Uterus (tissue), 4 donors: ENCODE measurements at places on chromosomes 3 and 15. TPM values are rescaled to one million over a fixed set of nuclear protein-coding genes. Genes with fewer than 3 reads are reported as not detected.

CELSR3 gene
- total RNA-seq: not detected

WNT7A gene
- 0.21 TPM for total RNA-seq

FBXL2 gene
- total RNA-seq: 24.3 TPM

SLC6A20 gene
- not detected for total RNA-seq

DPPA4 gene
- total RNA-seq: not detected

CFAP91 gene
- total RNA-seq: 26.1 TPM

GANC gene
- total RNA-seq: 48.9 TPM

GASK1A gene
- 57.1 TPM for total RNA-seq

CCDC50 gene
- 88.8 TPM for total RNA-seq

CLDN18 gene
- total RNA-seq: not detected

CHRFAM7A gene
- 8.9 TPM for total RNA-seq

SLC6A11 gene
- total RNA-seq: 1.4 TPM

ROPN1 gene
- not detected for total RNA-seq

RPL29 gene
- total RNA-seq: 2,362 TPM

GPR149 gene
- total RNA-seq: not detected

BMF gene
- total RNA-seq: 7.1 TPM

ZNF619 gene
- 11.9 TPM for total RNA-seq

IL17RE gene
- 8.5 TPM for total RNA-seq

LMOD3 gene
- total RNA-seq: not detected

TRANK1 gene
- 25.3 TPM for total RNA-seq

PARL gene
- total RNA-seq: 35.4 TPM

TMEM202 gene
- not detected for total RNA-seq

ANKUB1 gene
- not detected for total RNA-seq

SPG21 gene
- total RNA-seq: 78.0 TPM

KLHL25 gene
- total RNA-seq: 8.6 TPM

XCR1 gene
- not detected for total RNA-seq

COL6A5 gene
- 1.7 TPM for total RNA-seq

DHFR2 gene
- 10.5 TPM for total RNA-seq
